Airway epithelial cell (primary cell): ENCODE measurements at places on chromosomes 5 and 9. TPM values are rescaled to one million over a fixed set of nuclear protein-coding genes. Genes with fewer than 3 reads are reported as not detected.

Gene C9orf85
- total RNA-seq: 11.7 and 12.9 TPM in 2 replicates

Gene SLC35D2
- total RNA-seq: 12.7 and 13.5 TPM in 2 replicates

Gene GARIN3
- total RNA-seq: not detected in 2 replicates

Gene RMRP
- 4,407 and 7,542 TPM in 2 replicates for total RNA-seq

Gene CD14
- 0.35 TPM in 1 of 2 replicates, not detected in the other for total RNA-seq

Gene SLC27A4
- 40.7 and 48.2 TPM in 2 replicates for total RNA-seq

Gene NSA2
- 109 and 112 TPM in 2 replicates for total RNA-seq
